NCI-H2029 (cell line): ENCODE measurements at places on chromosomes 5 and 9.

DNA sequence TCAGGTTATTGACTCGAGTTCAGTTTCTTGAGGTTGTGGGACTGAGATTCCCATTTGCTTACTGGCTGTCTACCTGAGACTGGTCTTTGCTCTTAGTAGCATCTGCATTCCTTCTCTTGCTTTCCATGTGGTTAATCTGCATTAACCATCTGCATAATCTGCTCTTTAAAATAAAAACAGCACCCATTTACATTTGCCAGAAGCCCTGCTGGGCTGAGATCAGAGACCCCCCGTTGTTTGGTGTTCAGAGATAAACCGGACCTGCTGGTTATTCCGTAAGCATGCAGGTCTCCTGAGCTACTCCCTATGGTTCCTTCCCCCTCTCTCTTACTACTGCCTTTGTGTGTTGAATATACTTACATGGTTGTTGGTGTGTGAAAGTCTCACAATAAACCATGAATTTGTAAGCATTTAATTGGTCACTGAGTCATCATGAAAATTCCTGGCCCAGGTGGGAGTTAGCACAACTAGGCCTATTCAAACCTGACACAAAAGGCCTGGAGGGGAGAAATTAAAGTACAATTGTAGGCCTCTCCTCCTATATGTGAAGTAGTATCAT, 396.7 kb downstream of the MRPS30 start:
- DNase-seq, result no peak

DNA sequence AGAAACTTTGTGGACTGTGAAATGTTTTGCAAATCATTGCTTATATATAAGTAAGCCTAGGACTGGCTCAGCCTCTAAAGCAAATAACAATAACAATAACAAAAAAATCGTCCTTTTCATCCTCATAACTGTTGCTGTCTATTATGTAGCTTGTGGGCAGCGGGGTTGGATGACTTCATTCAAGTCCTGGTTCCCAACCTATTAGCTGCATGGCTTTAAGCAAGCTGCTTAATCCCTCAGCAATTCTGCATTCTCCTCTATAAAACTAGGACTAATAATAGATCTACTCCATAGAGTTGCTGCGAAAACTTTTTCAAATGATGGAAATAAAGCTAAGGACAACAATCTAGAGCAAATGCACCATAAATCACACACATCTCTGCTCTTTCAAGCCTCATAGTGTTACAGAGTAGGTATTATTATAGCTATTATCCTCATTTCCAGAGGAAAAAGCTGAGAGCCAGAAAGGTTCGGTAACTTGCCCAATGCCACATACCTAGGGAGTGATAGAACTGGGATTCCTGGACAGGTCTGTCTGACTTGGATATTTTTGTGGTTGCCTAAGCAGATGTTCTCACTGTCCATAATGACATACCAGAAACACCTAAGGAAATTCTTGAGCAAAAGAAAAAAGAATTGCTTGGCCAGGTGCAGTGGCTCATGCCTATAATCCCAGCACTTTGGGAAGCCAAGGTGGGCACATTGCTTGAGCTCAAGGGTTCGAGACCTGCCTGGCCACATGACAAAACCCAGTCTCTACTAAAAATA, 98.8 kb upstream of the ADRA1B start:
- DNase-seq, result no peak

DNA sequence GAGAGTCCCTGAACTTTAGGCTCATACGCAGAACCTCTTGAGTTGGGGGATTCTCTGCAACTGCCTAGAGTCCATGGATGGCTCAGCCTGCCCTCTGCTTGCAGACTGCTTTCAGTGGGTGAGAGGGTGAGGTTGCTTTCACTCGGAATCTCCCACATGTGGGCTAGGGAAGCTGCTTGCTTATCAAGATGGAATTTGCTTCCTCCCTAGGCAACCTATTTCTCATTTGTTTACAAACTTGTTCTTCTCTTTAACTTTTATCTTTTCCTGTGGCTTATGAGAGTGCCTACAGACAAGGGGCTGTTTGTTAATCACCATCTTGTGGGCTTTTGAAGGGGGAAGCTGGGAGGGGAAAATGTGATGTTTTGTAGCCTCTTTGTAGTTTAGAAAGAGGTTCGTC, 10.0 kb downstream of the TLE4 start:
- no peak for DNase-seq

DNA sequence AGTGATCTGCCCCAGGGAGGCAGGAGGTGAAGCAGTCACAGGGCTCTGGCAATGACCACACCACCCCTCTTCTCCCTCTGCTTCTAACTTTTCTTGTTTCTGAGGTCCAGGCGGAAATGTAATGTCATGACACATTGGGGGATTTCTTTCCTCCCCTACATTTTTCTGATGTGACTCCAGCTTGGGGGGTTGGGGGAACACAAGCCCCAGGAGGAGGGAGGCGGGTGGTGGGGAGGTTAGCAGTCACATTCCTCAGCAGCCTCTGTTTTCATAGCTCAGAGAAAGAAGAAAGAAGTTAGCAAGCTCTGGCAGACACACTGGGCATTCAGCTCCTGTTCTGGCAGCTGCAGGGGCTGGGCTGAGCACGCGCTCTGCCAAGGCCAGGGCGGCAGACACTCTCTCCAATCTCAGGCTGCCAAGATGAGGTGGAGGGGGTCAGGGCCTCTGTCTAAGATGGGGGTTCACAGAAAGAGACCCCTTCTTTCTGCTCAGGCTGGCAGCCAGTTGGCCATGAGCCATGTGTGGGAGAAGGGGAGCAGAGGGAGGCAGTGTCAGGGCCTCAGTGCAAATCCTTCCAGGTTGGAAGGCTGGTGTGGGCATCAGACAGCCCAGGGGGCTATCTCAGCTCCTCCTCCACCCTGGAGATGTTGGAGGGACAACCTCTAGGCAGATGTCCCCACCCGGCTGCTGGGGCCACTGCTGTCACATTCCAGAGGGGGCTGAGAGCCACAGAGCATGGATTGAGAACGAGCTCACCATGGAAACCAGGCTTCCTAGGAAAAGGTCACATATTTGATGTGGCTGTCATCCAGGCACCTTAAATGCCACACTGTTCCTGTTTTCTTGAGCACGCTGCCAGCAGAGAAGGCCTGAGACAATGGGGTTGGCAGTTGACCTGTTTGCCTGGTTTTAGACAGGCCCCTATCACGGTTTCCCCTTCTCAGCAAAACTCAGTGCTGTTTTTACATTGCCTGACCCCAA, 20.1 kb upstream of the PFDN1 start:
- peak; percentile 96 for DNase-seq

- no peak for DNase-seq
These were observed 4.6 kb downstream of the VCAN start for GRCh38 chr5:83475935-83476814.

GRCh38 chr9:99176527-99177013, 45.2 kb downstream of the ALG2 start:
- no peak for DNase-seq

GRCh38 chr5:115624994-115625393, 842 bp downstream of the TMED7 start:
- no peak for DNase-seq

- DNase-seq, result no peak
These were observed 240.9 kb downstream of the SYK start for GRCh38 chr9:91042541-91042940.

DNA sequence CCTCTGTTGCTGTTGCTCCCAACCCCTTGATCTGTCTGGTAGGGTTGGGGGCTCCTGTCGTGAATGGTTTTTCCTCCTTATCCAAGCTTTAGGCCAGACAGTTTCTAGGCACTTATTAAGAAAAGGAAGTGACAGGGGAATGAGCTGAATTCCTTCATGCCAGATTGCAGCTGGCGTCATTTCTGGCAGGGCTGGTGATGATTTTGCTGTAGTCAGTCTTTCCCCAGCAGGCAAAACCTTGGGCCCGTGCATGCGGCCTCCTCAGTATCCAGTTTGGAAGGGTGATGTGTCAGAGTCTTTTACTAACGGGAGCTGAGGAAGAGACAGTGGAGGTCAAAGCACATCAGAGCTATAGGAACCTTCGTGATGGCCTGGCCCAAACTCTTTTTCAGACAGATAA, 58.8 kb downstream of the COL27A1 start:
- DNase-seq, result no peak

- no peak for DNase-seq
These were observed 15.0 kb downstream of the SLC6A3 start for GRCh38 chr5:1430121-1430795.

- peak; percentile 44 for DNase-seq
These were observed 3.1 kb upstream of the VAV2 start for GRCh38 chr9:133995012-133995896.

- no peak for DNase-seq
These were observed 268.1 kb downstream of the FSTL4 start for GRCh38 chr5:133344266-133344665.

GRCh38 chr5:140324041-140324600, 21.2 kb upstream of the PFDN1 start:
- no peak for DNase-seq

DNA sequence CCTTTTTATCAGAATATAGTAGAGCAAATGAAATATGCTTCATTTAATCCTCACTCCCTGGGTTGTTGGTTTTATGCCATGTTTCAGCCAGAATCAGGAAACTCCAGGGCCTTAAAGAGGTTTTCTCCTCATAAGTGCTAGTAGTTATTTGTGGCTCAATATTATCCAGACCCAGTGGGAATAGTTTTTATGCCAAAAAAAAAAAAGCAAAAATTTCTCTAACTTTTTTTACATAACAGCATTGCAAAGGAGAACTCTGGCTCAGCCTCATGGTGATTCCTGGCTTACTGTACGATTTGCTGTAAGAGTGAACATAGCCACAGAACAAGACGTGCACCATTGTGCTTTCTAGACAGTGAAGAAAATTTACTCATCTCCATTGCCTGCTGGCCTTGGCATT, 232.5 kb downstream of the PJA2 start:
- DNase-seq, result no peak

DNA sequence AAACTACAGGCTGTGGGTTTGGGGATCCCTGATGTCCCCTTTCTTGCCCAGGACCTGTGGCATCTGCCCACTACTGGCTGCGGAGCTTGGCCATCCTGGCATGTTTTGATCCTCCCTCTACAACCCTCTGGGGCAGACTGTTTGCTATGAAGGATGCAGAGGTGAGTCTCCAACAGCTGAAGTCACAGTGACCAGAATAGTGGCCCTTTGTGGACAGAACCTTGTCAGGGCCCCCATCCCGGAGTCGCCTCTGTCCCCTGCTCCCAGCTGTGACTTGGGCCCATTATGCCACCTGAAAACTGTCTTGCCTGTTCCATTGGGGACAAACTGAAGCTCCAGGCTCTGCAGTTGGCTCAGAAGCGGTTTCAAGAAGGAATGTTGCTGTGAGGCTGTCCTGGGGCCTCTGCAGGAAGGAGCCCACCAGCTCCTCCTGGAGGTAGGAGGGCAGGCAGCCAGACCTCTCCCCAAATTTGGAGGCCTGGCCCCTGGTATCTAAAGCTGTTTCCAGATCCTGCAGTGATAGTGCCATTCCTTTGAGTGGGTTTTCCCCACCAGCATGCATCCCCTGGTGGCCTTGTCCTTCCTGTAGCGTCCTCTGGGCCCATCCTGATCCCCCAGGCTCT, 93.3 kb downstream of the BARX1 start:
- no peak for DNase-seq

- DNase-seq, result no peak
These were observed 811.7 kb downstream of the TLR4 start for GRCh38 chr9:118515947-118516346.

GRCh38 chr9:80932947-80933780, 756.2 kb downstream of the TLE1 start:
- DNase-seq, result no peak

DNA sequence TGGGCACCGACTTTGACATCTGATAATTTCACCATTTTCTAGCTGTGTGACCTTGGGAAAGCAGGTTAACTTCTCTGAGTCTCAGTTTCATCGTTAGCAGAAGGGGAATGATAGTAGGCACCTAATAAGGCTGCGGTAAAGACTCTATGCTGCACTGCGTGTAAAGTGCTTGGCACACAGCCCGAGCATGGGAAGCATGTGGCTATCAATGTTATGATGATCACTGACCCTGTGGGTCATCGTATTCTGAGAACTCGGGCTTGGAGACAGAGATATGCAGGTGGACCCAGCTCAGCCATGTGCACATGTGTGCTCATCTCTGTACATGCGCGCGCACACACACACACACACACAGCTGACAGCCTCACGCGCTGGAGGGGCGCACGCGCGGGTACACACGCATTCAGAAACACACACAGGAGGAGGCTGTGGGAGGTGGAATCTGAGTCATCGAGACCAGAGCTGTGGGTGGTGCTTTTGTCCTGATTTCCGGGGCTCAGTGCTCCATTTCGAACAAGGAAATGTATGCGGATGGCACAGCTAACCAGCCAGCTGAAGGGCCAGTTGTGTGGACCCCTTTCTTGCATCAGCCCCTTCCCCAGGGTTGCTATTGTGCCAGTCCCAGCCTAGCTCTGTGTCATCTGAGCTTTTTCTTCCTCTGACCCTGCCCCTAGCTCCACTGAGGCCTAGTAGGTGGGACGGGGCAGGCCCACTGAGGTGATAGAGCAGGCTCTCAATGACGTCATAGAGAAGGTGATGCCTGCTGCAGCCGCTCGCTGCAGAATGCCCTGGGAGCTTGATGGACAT, 11.1 kb upstream of the ARAP3 start:
- no peak for DNase-seq

DNA sequence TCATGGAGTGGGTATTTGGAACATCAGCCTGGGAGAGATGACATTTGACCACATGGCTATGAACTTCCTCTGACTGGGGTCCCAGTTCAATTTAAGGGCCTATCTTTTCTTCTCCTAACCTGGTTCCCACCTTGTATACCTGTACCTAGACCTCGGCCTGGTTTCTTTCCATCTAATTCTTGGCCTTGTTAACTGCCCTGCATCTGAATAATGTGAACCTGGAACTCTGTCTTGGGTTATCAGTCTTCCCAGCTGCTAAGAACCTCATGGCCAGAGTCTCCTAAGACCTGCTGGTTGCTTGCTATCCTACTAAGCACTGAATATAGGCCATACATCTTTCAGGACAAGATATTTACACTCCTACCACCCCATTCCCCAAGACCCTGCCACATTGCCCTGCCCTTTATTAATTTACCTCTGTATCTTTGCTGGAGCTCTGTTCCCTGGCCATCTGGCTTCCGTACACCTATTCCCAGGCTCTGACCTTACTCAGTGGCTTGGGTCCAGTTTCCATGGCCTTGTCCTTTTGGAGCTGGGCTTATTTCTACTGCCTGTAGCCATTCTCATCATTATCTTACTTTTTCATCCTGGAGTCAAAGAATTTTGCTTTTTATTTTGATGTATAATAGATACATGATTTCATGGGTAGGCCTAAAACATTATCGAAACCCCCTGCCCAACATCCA, 6.6 kb downstream of the PSAT1 start:
- no peak for DNase-seq

DNA sequence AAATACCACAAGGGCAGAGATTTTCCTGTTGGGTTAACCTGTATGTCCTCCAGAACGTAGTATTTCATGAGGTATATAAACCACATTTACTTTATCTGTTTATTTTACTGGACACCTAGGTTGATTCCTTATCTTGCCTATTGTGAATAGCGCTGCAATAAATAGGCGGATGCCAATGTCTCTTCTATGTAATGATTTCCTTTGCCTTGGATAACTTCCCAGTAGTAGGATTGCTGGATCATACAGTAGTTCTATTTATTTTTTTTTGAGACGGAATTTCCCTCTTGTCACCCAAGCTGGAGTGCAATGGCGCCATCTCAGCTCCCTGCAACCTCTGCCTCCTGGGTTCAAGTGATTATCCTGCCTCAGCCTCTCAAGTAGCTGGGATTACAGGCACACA, 15.6 kb upstream of the TUT7 start:
- DNase-seq, result no peak

DNA sequence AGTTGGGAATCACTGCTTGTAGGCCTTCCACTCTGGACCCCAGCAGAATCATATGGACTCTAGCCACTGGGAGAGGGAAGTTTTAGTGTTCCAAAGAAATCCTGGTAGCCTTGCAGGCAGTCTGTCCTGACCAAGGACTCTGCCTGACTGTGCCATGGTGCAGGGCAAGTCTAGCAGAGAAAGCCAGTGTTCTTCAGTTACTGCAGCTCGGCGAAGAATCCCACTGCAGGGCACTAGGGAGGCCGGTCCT, 20.3 kb upstream of the MATR3 start:
- DNase-seq, result no peak
